ENCODE measurements at places on chromosomes 5 and 9. TPM values are rescaled to one million over a fixed set of nuclear protein-coding genes. Genes with fewer than 3 reads are reported as not detected.
A peak's percentile ranks its signal among the peaks of the same experiment; 100 is the strongest.

DNA sequence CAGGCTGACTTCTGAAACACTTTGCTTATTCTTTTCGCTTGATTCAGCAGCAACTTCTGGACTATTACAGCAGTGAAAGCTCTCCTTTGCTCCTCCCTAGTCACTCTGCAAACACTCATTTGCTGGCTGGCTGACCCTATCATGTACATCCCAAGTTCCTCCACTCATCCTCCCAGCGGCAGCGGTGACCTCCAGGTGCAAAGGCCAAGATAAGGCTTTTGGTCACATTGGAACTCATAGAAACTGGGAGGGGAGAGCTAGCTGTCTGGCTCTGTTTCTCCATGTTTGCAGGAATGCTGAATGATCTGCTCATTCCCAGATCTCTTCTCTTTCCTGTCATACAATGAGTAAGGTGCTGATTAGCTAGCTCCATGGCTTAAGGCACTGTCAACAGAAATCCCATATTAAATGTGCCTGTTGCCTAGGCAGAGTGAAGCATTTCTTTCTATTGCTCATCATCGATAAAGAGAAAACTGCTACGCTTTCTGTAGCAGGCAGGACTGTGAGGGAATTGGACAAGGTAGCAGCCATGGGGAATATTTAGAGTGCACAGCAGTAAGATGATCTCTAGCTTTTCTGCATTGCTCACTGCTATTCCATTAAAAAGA lies 250.5 kb upstream of the PDE4D start:
- no peak for DNase-seq

DNA sequence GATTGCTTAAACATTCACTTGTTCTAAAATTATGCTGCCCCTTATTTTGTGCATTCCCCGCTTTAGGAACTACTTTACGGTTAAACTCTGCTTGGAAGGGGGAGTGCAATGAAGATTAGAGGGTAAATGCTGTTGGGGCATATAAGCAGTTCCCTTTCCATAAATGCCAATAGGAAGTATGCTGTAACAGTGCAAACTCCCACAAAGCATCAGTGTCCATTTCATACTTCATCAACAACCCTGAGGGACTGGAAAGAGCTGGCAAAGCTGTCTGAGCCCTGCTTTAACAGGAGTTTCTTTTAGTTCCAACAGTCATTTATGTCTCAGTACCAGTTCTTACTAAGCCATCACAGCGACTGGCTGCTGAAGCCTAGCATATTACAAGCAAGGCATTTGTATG lies 1.8 kb downstream of the ACTL7A start:
- DNase-seq, result no peak

- no peak for DNase-seq
These were observed 16.0 kb downstream of the FYB1 start for GRCh38 chr5:39203275-39203922.

- DNase-seq, result peak; percentile 54
These were observed 10.2 kb upstream of the TIFAB start for GRCh38 chr5:135462304-135462703.

GRCh38 chr9:122394265-122395125 lies 23.7 kb downstream of the PTGS1 start:
- peak; percentile 79 for DNase-seq

DNA sequence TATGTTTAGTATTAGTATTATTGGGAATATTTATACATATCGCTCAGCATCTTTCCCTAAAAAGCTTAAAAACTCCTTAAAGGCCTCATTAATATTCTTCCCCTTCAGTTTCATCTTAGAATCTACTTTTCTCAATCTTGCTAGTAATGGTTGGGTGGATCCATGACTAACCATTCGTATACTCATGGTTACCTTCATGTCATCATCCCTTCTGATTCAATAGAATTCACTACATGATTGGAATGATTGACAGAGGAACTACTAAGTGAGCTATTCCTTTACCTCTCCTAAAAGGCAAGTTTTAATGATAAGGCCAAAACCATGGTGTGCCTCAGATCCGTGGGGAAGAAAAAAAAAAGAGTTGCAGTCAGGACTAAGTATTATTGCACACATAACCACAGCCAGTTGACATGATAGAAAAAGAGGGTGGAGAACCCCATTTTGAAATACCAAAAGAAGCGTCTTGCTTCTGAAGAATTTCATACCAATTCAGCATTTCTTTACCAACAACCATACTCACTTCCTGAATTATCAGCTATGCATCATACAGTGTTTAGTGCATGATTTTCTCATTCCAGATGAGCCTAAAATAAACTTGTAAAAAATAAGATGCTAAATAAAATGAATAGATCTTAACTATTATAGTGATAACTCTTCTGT lies 624.6 kb downstream of the PDE4D start:
- DNase-seq, result peak; percentile 28

GRCh38 chr5:80231243-80231642 lies 24.6 kb downstream of the SERINC5 start:
- DNase-seq, result no peak

GRCh38 chr5:179267671-179268083 lies 77.6 kb downstream of the ADAMTS2 start:
- DNase-seq, result no peak

DNA sequence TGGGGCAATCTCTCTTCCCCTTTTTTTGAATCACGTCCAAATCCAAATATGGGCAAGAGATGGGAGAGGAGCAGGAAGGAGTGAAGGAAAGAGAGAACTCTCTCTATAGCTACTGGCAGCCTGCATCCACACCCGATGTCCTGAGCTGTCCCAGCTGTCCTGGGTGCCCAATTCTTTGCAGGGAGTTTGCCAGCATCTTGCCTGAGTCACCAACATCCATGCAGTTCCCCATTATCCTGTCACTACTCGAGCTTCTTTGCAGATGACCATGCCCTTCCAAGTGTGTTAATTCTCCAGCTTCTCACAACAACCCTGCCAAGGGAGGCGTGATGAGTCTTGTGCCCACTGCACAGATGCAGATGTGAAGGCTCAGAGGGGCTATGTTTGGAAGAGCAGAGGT lies 127.1 kb downstream of the NSG2 start:
- DNase-seq, result no peak

DNA sequence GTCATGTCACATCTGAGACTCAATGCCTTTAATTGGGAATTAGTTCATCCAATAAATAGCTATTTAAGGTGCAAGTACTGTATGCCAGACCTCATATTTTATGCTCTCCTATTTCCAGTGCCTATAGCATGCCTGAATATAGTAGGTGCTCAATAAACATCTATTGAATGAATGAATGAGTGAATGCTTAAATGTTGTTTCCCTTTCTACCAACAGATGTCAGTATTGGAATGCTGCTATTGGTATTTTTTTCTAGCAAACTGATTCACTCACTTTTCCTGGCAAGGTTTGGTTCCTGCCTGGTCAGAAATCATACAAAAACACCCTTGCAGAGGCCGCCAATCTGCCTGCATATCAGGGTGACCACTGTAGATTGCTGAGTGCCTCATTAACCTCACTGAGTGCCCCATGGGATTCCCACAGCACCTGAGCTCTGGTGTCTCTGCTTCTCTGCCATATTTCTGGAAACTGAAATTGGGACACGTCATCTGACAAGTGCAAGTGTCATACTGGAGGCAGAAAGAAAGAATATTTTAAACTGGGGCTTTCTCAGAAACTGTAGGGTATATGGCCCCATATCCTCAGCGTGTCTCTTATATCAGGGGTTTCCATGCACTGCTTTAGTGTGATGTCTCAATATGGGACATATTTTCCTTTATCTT lies 359.7 kb downstream of the TRIM32 start:
- DNase-seq, result peak; percentile 10

- no peak for DNase-seq
These were observed 154.8 kb downstream of the RAB3C start for GRCh38 chr5:58737671-58738070.

GRCh38 chr9:92507496-92507895 lies 25.2 kb upstream of the ASPN start:
- no peak for DNase-seq

GRCh38 chr5:504326-505154 lies 19.7 kb downstream of the SLC9A3 start:
- DNase-seq, result no peak

GRCh38 chr5:33612386-33612785 lies 171.6 kb downstream of the TARS1 start:
- DNase-seq, result peak; percentile 8

GRCh38 chr5:178191661-178192060 lies 4.5 kb upstream of the GMCL2 start:
- no peak for DNase-seq

DNA sequence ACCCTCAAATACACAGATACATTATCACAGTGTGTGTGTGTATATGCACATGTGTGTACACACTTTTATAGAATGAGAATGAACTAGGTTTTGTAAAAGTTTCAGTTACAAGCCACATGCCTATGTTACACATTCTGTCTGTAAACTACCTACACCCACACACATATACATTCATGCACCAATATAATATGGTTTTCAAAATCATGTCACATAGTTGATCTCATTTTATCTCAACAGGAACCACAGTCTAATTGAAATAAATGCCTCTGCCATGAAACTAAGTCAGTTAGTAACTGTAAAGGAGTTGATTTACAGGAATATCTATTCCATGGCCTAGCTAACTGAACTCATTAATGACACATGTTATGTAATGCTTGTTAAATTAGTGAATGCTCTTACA lies 646.6 kb downstream of the PDE4D start:
- DNase-seq, result no peak

DNA sequence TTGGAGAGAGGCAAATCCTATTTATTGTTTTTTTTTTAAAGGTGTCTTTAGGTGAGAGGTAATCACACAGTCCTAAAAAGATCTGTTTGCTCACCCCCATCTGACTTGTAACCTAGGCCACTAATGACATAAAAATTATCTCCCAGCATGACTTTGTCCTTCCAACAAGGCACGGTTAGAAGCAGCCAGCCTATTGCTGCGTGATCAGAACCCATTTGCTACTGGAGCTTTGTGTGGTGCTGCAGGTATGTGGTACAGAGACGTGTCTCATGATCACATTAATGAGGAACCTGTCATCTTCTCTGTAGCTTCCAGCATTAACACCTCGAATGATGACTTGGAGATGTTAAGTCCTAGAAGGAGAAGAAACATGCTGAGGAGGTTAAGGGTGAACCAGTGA lies 555.8 kb upstream of the TLE4 start:
- no peak for DNase-seq

- no peak for DNase-seq
These were observed 114.8 kb downstream of the WNK2 start for GRCh38 chr9:93298498-93299417.

DNA sequence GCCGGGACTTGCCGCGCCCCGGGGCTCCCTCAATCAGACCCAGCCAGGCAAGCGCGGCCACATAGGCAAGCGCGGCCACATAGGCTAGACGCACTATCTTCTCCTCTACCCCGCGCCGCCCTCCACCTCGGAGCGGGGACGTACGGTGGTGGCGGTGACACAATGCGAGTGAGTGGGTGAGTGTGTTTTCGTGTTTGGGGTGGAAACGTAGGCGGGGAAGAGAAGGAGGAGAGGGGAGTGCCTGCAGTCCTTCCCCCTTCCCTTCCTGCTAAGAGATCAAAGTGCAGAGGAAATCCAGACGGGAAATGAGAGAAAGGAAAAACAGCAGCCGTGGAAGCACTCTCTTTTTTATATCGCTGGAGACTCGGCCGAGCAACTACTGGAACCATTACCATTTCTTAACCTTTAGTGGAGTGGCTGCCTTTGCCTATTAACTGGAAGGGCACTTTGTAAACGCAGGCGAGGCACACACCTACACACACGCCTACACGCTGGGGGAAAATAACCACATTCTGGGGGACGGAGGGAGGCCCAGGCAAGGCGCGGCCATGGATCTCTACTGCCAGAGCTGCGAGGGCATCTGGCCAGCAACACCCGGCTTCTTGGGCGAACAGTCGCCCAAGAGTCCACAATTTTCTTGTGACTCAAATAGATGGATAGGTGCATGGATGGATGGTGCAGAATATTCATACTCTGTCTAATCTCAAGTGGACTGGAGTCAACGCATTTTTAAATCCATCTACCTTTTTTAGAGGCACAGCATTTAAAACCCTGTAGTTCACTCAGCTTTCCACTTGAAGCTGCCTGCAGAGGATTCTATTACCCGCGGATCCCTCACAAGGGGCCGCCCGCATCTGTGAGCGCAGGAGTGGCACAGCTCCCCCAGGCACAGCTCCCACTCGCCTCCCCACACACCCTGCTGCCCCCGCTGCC lies 2.1 kb downstream of the EDIL3 start:
- DNase-seq, result no peak

DNA sequence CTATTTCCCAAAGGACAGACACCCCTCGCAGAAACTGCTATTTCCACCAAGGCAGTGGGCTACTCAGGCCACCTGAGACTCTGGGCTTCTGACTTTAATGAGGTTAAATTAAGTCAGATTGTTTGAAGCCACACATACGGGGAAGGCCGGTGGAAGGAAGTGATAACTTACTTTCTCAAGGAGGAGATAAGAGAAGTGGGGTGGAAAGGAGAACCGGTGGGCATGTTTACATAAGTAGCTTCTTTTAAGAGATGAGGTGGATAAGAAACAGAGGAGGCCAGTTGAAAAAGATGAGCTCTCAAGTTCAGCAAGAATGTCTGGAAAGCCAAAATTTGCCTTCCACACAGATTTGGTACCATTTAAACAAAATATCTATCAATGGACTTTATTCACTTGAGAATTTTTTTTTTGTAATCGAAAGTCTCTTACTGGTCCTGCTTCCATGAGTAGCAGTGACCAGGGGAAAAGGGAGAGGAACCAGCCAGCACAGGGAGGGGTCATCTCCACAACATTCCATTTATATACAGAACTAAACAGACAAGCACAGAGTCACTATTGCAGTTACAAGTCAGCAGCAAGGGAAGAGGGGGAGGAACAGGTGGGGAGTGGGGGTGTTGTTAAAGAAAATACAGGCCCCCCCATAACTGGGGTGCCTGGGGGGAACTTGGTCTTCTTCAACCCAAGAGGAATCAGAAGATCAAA lies 20.0 kb downstream of the CCDC125 start:
- no peak for DNase-seq

- DNase-seq, result peak; percentile 4
These were observed 175.1 kb downstream of the ACER2 start for GRCh38 chr9:19583890-19584289.

- no peak for DNase-seq
These were observed 9.4 kb downstream of the ANKS6 start for GRCh38 chr9:98786750-98787510.

DNA sequence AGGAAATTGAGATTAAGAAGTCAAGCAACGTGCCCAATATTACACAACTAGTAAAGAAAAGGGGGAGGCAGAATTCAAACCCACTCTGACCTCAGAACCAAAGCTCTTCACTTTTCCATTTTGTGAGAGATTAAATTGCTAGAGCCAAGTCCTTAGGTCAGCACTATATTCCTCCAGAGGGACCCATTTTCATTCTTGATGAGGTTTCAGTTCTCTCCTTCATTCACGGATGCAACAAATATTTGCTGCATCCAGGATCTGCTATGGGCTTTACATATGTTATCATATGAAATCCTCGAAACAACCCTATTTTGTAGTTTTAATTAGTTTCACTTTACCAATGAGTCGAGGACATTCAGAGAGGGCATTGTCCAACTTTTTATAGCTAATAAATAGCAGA lies 239.2 kb downstream of the EFNA5 start:
- DNase-seq, result no peak

Gene GNAQ
- total RNA-seq, result 20.2 TPM

Gene AIF1L
- total RNA-seq, result 2.6 TPM

Gene SLC27A6
- 0.13 TPM for total RNA-seq

Gene SLC24A2
- not detected for total RNA-seq

Gene LRRC19
- total RNA-seq, result not detected

Gene ENHO
- 0.13 TPM for total RNA-seq

Gene FABP6
- total RNA-seq, result not detected

Gene FBXO38
- 32.9 TPM for total RNA-seq

Gene GPR151
- total RNA-seq, result not detected

Gene CDX1
- total RNA-seq, result not detected

Gene CCNI2
- not detected for total RNA-seq

Gene CDKN2A
- 1.6 TPM for total RNA-seq

Gene OBP2B
- not detected for total RNA-seq

Gene FAXDC2
- 1.1 TPM for total RNA-seq

Gene SPATA31E1
- total RNA-seq, result not detected

Gene HSPA4
- total RNA-seq, result 122 TPM
